ENCODE measurements at places on chromosomes 16 and 17. TPM values are rescaled to one million over a fixed set of nuclear protein-coding genes. Genes with fewer than 3 reads are reported as not detected.

The CCL1 gene
- total RNA-seq: not detected

The TBC1D3C gene
- total RNA-seq: 0.18 TPM

GRCh38 chr16:57977418-57978069 lies 6.6 kb upstream of the CNGB1 start:
- no peak for DNase-seq

The SOST gene
- 0.23 TPM for total RNA-seq

The CDIPT gene
- 51.7 TPM for total RNA-seq

DNA sequence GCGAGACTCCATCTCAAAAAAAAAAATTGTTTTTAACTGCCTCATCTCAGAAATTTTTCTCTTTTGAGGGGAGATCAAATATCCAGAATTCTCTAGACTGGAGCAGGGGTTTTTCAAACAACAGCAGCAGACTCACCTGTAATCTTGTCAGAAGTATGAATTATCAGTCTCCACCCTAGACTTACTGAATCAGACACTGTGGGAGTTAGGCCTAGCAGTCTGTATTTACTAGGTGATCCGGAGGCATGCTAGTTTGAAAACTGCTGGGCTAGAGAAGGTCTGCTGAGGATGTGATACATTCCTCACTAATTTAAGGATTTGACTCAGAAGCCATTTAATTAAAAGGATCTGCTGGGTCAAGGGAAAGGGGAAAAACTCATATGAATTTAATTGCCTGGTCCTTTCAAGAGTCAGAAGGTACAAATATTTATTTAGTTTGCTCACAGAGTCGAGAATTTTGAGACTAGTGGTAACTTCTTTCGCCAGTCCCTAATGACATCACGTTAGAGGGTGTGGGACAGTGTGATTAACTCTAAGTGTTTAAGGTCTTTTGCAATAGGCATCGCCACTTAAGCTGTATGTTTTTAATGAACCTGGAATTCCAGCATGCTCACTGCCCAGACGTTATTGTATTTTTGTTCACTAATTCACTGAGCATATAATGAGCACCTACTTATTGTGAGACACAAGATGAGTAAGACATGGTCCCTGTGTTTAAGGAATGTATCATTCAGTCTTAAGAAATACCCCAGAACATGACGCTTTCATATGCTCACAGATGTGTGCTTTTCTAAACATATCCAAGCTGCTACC lies 14.2 kb downstream of the ATP6V0A1 start:
- no peak for DNase-seq

DNA sequence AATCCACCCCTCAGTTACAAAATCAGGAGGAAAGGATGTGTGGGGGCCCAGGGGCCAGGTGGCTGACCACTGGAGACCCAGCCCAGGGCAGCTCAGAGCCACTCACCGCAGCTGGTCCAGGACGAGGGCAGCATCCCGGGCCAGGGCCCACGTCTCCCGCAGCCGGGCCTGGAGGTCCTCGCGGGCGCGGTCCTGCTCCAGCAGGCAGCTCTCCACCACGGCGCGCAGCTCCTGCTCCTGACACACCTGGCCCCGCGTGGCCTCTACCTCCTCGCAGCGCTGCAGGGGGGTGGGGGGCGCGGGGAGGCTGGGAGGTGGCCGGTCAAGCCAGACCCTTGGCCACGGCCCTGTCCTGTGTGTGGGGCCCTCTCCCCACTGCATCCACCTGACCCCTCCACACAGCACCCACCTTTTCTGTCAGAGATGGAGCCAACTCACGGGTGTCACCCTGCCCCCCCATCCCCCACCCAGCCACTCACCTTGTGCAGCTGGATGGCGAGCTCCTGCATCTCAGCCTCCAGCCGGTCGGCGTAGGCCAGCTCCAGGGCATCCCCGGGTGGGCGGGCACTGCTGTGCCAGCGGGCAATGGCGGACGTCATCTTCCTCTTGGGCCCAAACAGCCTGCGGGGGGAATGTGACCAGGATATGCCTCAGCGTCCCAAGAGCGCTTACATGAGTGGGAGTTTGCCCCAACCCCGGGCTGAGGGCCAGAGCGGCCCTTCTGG lies 5.1 kb downstream of the NUDT16L1 start:
- no peak for DNase-seq

GRCh38 chr16:89691986-89692569 lies 5.6 kb downstream of the CDK10 start:
- no peak for DNase-seq

- no peak for DNase-seq
Observed at GRCh38 chr17:1643999-1644492, 1.5 kb downstream of the SCARF1 start.

GRCh38 chr16:55062442-55062841 lies 131.8 kb downstream of the IRX5 start:
- no peak for DNase-seq

DNA sequence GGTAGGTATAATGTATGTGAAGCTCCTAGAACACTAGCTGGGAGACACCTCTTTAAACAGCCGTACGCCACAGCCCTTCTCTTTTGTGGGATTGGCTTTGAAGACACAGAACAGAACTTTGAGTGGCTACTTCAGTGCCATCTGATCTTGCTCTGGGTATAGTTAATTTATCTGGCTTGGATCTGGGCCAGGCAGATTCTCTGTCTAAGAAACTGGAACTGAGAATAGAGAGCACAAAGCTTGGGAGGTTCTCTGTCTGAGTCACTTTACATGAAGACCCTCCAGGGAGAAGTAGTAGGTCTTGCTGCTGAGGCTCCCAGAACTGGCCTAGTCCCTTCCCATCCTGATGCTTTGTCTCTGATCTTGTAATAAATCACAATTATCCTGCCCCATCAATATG lies 721.0 kb upstream of the KIF2B start:
- no peak for DNase-seq

GRCh38 chr17:11269210-11269609 lies 28.2 kb downstream of the SHISA6 start:
- DNase-seq: no peak

DNA sequence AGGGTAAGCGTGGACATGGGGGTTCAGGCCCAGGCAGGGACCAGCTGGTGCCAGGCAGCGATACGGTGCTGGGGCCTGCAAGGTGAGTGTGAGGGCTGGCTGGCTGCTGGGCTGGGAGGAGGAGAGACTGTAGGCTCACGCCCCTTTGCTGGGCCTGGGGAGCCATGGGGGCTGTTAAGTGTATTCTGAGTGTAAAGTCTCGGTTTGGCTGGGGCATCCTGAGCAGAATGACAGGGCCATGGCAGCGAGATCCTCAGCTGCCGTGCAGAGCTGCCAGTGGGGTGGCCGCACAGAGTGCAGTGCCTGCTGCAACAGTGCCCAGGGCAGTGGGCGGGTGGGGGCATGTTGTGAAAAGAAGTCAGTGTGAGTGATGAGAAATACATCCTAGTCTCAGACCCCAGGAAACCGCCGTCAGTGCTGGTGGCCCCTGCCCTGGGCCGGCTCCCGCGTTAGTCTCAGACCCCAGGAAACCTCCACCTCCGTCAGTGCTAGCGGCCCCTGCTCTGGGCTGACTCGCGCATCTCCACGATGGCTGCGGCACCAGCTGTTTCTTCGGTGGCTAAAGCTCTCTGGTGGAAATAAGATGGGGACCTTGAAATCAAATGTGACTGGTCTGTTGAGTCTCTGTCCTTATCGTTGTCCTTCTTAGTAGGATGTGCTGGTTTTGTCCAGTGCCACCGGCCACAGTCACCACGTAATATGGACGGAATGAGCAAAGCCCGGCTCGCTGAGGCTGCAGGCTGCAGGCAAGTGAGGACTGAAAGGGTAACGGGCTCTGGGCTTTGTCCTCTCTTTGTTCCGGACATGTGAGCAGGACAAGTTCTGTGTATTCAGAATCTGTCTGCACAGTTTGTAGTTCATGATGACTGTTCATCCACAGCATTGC lies 22.9 kb downstream of the ACSF3 start:
- no peak for DNase-seq

DNA sequence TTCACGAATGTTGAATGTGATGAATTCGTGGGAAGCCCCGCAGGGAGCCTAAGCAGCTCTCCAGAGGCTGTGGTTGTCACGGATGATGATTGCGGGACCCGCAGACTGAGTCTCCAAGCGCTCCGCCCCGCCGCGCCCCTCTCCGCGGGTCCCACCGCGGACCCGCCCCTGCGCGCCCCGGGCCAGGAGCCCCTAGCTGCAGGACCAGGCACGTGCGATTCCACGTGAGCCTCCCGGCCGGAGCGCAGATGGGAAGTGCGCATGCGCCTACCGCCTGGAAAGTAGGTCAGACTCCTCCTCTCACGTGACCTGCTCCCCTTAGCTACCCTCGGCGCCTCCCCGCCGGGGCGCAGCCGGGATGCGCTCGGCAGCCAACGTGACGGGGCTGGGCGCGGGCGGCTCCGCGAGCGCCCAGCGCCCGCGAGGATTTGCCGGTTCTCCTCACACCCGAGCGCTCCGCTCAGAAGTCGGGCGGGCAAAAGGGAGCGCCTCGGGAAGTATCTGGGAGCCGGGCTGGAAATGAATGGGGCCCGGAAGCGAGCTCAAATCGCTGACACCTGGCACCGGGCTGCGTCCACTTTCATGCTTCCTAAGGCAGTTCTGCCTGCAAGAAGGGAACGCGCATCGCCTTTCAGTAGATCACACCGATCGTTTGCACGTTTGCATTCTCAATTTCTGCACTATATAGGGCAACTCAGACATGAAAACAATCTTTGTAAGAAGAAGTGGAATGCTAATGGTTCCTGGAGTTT lies 26.4 kb upstream of the HLF start:
- peak; percentile 92 for DNase-seq

GRCh38 chr16:14559809-14560241 lies 70.2 kb downstream of the PARN start:
- DNase-seq: no peak

The PITPNM3 gene
- 1.9 TPM for total RNA-seq

DNA sequence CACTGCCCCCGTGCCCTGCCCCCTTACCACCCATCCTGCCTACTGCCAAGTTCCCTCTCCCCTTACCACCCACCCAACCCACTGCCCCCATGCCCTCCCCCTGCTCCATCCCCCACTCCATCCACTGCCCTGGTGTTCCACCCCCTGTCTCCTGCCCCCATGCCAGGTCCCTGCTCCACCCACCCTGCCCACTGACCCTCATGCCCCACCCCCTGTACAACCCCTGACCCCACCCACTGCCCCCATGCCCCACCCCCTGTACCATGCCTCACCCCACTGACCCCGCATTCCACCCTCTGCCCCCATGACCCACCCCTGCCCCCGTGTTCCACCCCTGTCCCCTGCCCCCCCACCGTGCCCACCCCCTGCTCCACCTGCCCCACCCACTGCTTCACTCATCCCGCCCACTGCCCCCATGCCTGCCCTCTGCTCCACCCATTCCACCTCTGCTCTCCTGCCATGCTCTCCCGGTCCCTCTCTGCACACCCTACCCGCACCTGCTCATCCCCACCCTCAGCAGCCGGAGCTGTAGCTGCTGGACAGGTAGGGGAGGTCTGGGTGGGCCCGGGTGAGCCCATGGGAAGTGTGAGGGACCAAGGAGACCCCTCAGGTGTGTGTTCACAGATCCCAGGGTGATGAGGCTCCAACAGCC lies 7.4 kb upstream of the FN3KRP start:
- no peak for DNase-seq

DNA sequence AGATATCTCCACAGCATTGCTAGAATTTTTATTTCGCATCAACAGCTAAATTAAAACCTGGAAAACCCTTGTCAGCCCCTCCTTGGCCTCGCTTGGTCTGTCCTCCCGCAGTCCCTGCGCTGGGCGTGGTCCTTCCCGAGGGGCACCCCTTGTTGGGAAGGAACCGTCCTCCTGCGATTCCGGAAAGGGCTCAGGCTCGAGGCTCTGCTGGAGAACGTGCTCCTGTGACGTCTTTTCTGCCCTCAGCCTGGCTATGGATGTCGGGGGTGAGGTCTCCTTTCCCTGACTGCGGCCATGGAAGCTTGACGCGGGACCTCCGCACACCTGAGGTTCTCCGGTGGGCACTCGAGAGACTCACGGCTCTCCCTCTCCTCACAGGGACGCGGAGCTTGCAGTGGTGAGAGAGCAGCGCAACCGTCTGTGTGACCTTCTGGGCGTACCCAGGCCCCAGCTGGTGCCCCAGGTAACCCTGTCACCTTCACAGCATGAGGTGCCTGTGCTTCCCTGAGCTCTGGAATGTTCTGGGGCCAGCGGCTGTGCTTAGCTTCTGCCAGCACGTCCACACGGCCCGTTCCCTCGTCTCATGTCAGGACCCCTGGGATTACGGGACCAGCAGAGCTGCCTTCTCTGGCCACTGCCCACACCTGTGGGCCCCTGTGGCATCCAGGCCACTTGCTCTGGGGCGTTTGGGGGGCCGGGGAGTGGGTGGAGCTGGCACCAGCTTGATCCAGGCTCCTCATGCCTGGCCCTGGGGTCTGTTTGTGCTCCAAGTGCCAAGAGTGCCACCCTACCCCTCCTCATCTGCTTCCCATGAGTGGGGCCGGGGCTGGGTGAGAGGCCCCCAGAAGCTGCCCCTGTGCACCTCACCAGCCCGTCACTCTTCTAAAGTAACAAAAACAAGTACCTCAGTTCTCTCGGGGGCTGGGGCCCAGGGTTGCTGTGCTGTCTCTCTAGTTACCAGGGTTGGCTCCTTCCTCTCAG lies 101.5 kb upstream of the ZNF750 start:
- DNase-seq: no peak

The SCNN1B gene
- not detected for total RNA-seq

The KCNJ18 gene
- total RNA-seq: not detected

GRCh38 chr17:74126179-74126900 lies 77.1 kb upstream of the RPL38 start:
- DNase-seq: no peak
